Bone marrow (tissue), 2 donors: ENCODE measurements at places on chromosomes 12 and 14.

- DNase-seq, result no peak
Measured at GRCh38 chr12:109542876-109543275, 30.4 kb downstream of the MMAB start.

GRCh38 chr14:22188318-22188717 is 400.7 kb downstream of the DAD1 start:
- DNase-seq, result no peak

DNA sequence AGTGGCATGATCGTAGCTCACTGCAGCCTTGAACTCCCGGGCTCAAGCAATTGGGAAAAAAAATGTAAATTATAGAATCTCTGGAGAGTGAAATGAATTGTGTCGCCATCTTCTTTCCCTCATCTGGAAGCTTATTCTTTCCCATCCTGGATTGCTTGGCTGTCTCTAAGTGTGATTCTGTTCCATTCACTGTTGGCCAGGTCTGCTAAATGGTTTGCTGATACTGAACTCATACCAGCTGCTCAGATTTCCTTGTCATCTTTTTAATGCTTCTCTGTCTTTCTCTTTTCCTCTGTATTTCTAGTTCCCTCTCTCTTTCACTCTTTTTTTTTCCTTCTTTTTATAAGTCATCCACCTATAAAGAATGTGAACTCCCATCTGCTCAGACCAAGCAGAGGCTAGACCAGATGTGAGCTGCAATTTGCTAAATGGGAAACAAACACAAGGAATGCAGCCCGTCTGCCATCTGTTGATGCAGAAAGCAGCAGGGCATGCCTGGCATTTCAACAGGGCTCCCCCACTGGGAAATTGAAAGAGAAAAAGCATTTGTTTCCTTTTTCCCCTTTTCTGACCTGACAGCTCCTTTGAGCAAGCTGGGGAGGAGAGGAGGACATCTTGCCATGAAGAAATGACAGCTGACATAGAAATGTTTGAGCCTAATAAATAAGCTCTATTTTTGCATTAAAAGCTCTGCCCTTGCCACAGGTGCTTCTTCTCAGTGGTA is 1823.6 kb upstream of the FLRT2 start:
- no peak for DNase-seq

DNA sequence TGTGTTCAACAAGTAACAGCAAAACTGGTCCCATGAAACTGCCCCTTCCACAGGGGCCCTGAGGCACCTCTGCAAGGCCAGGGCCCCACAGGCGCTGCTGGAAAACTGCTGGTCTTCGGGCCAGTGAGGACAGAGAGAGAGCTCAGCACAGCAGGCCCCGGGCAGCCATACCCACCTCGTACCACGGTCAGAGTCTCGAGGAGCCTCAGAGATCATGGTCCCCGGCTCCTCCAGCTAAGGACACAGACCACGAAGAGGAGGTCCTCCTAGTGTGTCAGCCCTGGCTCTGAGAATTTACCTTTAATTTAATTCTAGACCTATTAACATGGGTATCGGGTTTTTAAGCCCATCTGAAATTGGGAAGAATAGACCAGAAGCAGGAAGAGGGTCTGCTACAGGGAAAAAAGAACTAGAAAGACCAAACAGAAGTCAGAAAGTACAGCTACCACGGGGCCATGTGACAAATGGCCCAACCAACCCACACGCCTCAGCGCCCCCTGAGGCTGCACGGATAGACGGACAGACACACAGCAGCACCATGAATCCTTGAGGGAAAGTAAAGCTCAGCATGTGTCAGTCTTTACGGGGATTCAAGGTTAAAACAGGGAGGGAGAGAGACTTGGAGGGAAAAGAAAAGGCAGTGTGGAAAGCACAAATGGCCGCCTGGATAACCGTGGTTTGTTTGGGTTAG is 22.9 kb downstream of the ANKRD9 start:
- no peak for DNase-seq

DNA sequence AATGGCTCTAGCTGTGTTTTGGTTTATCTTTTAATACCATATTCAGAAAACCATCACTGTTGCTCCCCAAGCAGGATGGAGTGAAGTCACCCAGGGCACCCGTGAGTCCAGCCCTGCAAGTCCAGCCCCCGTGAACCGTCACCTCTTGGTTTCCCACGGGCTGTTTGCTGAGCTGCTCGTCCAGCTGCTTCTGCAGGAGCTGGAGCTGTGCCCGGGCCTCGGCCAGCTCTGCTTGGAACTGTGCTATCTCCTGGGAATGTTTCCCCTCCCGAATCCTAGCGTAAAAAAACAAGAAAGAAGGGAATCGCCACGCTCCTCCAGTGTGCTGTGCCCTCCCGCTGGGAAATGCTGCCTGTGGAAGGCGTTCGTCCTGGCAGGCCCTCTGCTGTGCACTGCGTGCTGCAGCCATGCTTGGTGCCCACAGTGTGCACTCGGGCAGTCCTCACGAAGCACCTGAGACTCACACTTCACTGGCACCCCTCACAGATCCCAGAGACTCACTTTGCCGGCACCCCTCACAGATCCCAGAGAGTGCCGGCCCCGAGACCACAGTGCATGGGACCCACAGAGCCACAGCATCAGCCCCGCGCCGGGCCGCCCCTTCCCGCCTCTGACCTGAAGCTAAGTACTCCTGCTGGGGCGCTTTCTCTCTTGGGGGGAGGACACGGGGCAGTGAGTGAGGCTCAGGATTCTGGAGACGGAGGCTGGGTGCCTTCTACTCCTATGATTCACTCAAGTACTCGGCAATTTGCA is 15.4 kb upstream of the ANKLE2 start:
- DNase-seq, result no peak

DNA sequence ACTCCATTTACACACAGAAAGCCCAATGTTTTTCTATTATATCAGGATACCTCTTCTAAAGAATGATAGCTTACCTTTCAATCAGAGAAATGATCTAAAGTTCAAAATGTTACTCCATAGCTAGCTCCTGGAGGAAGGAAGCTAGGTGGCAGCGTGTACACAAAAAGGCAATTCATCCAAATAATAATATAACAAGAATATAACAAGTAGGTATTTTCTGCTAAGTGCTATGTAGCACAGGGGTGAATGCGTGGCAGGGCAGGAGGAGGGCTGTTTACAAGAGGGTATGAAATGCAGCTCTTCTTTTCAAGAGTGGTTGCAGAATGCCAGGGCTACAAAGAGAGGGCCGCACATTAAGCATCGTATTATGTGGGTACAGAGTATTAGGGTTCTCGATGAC is 663 bp upstream of the SNAPC1 start:
- no peak for DNase-seq

DNA sequence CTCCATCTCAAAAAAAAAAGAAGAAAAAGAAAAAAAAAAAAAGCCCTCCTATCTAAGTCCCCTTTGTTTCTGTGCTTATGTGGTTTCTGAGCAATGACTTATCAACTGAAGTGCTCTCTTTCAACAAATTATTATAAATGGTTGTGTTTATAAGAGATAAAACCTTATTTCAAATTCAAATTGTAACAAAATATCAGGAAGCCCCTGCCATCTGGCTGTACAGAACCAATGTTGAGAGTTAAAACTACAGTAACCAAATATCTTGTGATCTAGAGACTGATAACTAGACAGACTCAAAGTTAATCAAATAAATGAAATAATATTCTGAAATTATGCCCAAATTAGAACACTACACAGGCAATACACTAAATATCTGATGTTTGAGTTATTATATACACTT is 143.0 kb upstream of the CPNE8 start:
- DNase-seq, result no peak

DNA sequence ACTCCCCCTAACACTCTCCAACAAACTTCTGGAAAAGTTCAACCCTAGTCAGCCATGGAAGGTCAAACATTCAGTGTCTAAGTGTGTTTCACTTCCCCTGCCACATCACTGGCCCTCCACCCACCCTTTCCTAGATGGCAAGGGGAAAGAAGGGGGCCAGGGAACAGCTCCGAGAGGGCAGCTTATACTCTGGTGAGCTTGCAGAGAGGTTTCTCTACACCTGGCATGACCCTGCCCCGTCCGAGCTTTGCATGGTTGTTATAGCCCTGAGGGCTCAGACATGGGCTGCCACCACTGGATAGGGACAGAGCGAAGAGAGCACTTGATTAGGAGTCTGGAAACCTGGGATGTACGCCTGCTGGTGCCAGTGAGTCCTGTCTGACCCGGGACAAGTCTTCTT is 4.0 kb downstream of the ACVRL1 start:
- no peak for DNase-seq

GRCh38 chr12:27193106-27193505 is 51.0 kb upstream of the STK38L start:
- no peak for DNase-seq

- DNase-seq, result no peak
Measured at GRCh38 chr12:33690562-33690961, 250.9 kb upstream of the SYT10 start.

- peak; percentile 72 for DNase-seq
Measured at GRCh38 chr12:89351489-89352241, 636 bp downstream of the DUSP6 start.

DNA sequence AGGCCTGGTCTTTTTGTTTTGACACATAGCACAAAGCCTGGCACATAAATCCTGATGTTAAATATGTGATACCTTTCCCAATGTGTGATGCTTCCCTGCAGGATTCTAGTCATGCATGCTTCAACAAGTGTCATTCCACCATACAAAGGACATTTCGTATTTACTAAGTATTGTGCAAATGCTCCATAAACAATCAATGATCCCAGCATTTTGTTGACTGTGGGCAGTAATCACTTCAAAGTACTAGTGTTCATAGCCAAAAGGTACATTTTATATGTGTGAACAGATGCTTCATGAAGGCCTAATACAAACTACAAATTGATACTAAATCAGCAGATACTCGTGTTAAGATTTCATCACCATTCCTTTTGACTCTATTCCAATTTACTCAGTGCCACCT is 4.4 kb downstream of the CCNB1IP1 start:
- no peak for DNase-seq

- DNase-seq, result no peak
Measured at GRCh38 chr14:68722968-68723566, 69.8 kb downstream of the ZFP36L1 start.

- DNase-seq, result no peak
Measured at GRCh38 chr12:131918311-131919050, 10.6 kb upstream of the PUS1 start.

DNA sequence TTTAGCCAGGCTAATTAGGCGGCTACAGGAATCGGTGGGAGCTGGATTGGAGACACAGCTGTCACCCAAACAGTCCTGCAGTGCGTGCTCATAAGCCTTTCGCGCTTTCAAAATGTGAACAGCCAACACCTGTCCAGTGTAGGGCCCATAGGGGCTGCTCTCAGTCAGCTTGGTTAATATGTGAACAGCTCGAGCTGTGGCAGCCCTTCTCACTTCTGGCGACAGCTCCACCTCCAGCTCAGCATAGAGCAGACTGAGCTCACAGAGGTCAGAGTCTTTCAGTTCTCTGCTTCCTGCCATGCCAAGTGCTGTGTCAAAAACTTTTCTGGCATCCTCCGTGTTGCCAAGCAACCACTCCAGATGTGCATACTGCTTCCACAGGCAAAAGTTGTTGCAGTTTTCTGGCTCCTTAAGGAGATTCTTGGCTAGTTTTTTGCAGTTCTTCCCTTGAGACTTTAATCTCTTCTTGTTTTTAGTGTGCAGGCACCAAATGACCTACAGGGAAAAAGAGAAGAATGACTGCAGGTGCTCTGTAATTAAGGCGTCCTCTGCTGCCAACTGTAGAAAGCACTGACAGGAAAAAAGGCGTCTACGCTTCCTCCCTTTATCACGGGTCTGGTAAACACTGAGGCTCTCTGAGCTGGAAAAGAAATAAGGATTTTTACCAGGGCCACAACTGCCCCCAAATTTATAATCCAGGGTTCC is 32.5 kb downstream of the PSMC1 start:
- no peak for DNase-seq

DNA sequence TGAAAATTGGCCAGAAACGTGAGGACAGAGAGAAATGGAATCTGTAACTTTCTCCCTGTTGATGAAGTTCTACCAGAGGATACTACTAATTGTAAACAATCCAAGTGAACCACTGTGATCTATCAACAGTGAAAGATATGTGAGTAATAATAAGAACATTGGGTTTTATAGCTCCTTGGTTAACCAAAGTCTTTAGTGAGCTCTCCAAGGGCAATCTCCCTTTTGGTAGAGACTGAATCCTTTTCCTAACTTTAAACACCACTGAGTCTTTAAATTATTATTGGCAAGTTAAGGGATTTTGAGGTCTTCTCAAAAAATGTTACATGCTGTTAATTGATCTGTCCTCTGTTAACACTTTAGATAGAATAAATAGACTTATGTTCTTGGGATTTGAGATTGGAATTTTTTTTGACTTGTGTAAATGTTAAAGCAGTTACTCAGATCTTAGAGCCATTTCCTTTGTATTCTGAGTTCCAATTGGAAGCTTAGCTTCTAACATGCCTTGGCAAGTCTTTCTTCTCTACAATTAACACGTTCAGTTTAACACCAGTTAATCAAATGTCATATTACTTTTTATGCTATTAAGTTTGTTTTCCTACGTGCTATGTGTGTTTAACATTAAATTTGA is 338.2 kb upstream of the DDHD1 start:
- DNase-seq, result no peak

DNA sequence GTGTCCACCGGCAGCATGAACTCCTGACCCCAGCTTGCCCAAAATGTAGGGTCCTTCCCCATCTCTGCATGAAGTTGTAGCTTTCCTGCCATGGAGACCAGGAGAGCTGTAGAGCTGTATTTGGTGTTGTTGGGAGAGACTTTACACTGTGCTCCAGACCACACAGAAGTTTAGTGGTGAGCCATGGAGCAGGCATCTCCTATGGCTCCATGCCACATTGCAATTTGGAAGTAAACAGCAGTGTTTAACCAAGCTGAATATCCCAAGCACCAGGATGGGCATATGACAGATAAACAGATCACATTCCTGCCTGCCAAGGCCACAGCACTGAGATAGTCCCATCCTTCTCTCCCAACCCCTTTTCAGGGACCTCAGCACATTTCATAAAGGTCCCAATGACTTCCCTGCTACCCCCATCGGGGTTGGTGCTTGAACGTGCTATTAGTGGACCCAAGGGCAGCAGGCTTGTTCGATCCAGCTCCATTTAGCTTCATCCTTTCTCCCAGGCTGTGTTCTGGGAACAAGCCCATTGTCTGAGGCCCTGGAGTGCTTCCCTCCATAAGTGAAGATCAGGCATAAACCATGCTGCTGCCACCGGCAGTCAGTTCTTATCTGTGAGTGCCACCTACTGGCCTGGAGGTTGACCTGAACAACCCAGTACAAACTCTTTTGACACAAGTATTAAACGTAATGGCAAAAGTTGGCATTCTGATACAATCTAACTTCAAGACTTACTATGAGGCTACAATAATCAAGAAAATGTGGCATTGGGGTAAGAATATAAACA is 172.3 kb upstream of the ATXN7L3B start:
- no peak for DNase-seq

DNA sequence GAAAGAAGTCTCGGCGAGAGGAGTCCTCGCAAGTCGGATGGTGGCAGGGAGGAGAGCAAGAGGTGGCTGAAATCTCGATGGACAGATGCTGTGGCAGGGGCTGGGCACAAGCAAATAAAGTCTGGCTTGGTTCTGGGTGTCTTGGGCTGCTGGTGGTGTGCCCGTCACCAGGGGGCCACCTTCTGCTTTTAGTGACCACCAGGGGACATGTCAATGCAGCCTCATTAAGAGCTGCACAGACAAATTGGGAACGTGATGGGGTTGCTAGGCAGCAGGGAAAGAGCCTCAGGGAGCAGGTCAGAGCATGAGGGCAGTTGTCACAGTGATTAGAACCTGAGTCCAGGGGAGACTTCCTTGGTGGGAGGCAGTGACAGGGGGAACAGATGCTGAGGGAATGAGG is 44.0 kb downstream of the LRRC74A start:
- DNase-seq, result no peak
